ENCODE measurements at places on chromosomes 12 and 14.

GRCh38 chr12:49296836-49297694 is 2.1 kb downstream of the PRPH start:
- DNase-seq = no peak

DNA sequence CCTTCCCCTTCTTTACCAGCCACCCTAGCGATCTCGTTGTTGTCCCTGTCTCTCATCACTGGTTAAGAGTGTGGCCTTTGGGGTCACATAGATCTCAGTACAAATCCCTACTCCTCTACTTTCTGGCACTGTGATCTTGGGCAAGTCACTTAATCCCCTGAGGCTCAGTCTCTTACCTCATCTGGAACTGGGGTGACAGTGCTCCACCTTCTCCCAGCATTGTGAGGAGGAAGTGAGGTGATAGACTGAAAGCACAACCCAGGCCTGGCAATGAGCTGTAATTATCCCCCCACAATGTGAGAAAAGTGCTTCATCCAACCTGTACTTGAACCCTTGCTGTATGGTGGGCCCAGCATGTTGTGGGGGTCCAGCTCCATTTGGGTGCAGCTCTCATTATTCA is 48.0 kb downstream of the IRAK3 start:
- DNase-seq = no peak

- peak; percentile 76 for DNase-seq
These were observed 23.0 kb upstream of the TTC7B start for GRCh38 chr14:90839024-90839888.

DNA sequence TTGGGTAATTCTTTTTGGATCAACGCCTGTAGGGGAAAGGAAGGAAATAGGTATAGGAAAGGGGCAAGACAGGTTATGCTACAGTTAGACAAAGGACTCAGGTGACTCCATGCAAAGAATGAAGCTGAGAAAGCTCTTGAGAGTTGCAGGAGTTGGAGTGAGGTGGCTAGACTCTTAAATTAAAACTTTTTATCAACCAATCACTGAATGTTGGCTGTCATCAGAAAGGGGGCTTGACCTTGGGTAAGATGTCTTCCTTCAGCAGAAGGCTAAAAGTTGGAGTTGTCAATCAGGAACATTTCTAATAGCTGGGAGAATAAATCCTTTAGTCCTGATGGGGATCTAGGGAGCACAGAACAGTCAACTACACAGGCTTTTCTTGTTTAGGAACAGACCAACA is 595.4 kb downstream of the SLC16A7 start:
- no peak for DNase-seq

GRCh38 chr12:127903146-127903545 is 363.8 kb upstream of the TMEM132C start:
- DNase-seq = peak; percentile 55

DNA sequence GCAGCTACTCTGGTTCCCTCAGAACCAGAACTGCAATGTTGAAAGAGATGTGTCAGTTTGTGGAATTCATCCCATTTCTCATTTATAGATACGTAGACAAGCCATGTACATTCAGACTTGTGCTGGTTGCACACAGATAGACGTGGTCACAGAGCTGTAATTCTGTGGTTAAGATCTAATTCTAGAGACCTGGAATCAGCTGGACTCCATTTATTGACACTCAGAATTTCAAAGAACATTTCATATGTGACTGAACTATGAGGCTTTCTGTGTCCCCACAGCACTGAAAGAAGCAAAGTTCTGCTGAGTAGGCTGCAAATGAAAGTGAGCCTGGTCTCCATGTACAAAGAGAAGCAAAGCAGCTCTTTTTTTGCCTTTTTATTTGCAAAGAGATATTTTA is 220.2 kb upstream of the NAV3 start:
- no peak for DNase-seq

DNA sequence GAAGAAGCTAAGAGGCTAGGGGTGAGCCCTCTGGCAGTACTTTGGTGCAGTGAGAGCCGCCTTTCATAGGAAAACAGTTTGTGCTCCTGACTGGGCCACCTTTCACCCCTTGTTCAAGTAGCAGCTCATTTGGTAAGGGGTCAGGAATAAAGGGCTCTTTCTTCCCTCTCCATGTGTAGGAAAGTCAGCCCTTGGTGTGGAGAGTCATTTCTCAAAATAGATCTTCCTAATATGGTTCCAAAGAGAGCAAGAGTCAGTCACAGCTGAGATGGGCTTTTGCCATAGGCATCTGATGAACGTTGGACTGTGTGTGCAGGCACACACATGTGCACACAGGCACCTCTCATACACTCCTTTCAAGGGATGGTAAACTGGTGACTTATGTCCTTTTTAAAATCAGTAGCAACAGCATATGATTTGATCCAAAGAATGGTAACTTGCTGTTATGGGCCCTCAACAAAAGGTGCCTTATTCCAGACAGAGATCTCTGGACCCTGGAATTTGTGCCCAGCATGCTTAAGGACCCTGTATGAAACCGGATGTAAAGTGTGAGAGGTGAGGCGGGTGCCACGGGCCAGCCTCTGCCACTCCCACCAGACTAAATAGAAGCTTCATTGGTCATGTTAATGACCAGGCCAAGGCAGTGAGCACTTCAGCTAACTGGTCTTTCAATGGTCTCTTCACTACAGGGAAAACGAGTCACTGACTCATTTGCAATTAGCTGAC is 16.7 kb upstream of the RIC8B start:
- no peak for DNase-seq

DNA sequence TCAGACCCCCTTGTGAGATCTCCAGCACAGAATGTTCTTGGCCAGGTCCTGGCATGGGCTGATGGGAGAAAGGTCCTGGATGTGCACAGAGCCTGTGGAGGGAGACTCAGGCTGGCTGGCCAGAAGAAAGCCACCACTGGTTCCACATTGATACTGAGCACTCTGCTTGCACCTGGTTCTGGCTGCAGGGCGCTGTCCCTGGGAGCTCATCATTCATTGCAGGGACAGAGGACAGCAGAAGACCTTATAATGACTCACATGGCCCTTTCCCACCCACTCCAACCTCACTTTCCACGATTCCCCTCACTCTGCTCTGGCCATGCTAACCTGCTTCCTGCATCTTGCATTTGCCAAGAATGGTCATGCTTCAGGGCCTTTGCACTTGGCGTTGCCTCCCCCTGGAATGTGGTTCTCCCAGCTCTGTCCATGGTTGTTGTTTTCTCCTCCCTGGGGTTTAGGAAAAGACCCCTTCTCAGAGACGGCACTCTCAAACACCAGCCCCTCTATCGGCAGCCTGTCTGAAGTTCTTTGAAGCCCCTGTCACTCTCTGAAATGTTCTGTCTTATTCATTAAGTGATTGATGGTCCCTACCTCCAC is 10.3 kb downstream of the KRT7 start:
- DNase-seq = no peak

- no peak for DNase-seq
These were observed 60.3 kb downstream of the AVPR1A start for GRCh38 chr12:63090716-63091115.

- peak; percentile 96 for DNase-seq
These were observed 2.4 kb downstream of the ULK1 start for GRCh38 chr12:131896811-131897270.

- DNase-seq = no peak
These were observed 77.6 kb downstream of the PTPRR start for GRCh38 chr12:70842942-70843341.

- peak; percentile 62 for DNase-seq
These were observed 11.9 kb upstream of the SERPINA4 start for GRCh38 chr14:94548999-94549985.

DNA sequence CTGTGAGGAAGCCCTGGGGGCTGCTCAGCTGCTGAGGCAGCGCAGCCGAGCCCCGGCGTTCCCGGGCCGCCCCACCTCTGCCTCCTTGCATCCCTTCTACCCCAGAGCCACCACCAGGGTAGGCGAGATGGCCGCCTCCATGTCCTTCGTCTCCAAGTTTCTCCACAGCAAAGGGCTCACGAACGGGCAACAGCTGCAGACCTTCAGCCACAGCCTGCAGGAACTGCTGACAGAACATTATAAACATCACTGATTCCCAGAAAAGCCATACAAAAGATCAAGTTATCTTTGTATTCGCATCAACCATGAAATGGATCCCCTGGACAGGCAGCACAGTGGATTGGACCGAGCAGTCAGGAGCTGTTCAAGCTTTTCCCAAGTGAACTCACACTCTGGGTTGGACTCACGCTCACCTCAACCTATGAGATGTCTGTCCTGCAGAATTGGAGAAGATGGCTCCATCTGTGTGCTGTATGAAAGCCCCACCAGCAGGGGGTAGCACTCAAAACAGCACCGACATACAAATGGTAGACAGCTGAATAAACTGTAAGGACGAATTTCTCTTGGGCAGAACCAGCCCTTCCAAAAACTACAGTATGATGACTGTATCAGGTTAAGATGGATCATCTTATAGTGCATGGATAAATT is 19.4 kb upstream of the A2M start:
- DNase-seq = no peak

- peak; percentile 43 for DNase-seq
These were observed 24.8 kb downstream of the EPYC start for GRCh38 chr12:90979951-90980350.

GRCh38 chr14:92040431-92041051 is 682 bp upstream of the TRIP11 start:
- peak; percentile 16 for DNase-seq

DNA sequence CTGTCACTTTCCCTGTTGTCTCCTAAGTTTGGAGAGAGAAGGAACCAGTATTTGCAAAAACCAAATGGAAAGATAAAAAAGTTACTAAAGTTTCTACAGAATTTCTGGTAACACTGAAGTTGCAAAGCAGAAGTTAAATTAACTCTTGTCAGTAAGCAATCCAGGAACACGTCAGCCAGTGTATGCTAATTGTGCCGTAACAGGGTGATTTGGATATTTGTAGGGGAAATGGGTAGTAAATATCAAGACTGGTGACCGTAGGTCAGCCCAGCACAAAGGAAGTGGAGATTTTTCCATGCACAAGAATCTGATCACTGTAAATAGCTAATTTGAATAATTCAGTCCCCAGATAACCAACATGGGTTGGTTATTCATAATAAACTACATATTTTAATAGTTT is 2.3 kb downstream of the CDKN1B start:
- DNase-seq = no peak

- DNase-seq = no peak
These were observed 28.5 kb upstream of the JDP2 start for GRCh38 chr14:75399321-75399720.

- no peak for DNase-seq
These were observed 42.1 kb downstream of the FLRT2 start for GRCh38 chr14:85572011-85572410.

- no peak for DNase-seq
These were observed 15.9 kb upstream of the ARMH4 start for GRCh38 chr14:58167891-58168290.

DNA sequence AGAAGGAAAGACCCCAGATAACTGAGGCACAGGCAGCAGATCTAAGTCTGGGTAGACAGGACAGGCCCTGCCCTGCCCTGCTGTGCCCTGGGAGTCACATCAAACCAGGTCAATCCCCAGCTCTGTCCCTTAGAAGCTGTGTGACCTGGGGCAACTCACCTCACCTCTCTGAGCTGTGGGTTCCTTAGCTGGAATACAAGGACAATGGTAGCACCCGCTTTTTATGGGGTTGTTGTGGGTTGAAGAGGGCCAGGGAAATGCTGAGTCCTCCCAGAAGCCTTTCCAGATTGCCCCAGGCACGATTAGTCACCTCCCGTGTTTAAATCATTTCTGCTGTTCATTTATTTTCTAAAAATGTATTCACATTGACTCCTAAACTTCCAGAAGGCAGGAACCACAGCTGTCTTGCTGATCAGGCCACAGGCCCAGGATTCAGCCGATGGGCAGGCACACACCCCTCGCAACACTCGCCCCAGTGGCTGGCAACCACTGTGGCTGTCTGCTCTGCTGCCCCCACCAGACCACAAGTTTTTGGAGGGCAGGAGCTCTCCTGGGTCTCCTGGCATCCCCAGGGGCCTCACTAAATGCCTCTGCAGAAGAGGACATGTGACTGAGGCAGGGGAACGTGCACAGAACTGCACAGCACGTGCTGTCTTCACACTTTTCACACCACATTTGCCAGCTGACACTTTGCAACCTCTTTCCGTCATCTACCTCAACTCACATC is 3.0 kb downstream of the SELPLG start:
- peak; percentile 86 for DNase-seq

DNA sequence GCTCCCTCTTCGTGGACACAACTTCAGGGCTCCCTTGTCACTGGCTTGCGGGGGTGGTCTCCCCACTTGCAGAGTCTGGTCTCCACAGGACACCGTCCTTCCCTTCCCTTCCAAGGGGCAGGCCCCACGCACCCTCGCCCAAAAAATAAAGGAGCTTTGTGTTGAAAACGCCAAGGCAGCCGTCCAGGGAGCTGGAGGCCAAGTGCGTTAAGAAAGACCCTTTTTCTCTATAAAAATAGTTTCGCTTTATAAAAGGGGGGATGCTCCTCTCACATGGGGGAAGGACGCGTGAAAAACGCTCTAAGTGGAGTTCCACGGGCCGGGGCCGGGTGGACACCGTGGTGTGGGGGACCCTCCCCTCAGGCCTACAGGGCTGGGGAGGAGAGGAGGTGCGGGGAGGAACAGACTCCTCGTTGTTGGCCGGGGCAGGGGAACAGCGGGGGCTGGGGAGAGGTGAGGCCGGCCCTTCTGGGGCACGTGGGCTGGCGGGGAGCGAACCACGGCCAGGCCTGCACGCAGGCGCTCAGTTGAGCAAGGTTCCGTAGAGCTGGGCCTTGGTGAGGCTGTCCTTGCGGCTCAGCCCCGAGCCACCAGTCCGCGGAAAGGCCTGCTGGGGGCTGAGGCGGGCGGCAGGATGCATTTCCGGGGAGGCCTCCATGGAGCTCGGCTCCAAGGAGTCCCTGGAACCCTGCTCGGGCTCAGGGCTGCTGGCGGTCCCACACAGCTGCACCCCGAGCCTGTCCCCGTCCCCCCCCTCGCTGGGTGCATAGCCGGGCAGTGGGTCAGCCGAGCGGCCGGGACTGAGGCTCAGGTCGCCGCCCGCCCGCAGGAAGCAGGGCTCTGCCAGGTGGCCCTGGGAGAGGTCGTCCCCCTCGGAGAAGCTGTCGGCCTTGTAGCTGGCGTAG is 49.5 kb downstream of the BEGAIN start:
- no peak for DNase-seq
